ENCODE measurements at places on chromosomes 1 and 21.

DNA sequence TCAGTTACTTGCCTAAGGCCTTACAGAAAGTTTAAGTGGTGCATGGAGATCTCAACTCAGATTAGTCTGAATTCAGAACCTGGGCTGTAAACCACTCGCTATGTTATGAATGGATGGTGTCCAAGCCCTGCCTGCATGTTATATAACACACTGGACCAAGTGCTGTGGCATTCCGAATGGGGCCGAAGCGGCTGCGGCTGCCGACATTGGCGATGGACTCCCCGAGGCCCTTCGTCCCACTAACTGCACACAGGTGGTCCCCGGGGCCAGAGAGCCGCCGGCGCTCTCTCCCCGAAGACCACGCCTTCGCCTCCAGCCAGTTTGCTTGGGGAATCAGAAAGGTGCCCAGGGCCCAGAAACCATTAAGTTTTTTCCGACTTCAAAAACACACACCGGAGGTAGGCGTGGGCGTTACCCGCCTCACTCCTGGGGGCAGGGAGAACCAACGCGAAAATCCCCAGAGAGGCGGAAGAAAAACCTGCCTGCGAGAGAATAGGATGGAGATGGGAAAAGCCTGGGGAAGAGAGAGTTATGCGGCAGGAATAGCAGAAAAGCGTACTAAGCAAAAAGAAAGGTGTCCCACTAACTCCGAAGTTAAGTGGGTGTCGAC, 579 bp upstream of the TENT5C start:
- DNase-seq, result no peak

DNA sequence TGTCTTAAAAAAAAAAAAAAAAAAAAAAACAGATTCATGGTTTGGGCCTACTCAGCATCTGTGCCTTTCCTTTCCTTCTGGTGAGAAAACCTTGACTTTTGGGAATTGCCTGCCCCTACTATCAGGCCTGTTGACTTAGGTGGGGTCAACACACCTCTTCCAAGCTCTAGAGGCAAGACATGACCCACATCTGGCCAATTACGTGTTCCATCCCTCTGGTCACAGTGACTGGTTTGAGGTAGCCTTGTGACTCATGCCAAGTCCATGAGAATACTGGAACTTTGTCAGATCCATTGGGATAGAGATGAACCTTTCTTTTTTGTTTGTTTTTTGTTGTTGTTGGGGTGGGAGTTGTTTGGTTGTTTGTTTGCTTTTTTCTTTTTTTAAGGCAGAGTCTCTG, 37.3 kb upstream of the KHDRBS1 start:
- no peak for DNase-seq

- DNase-seq, result no peak
Observed at GRCh38 chr1:183304440-183305107, 113.6 kb downstream of the NMNAT2 start.

DNA sequence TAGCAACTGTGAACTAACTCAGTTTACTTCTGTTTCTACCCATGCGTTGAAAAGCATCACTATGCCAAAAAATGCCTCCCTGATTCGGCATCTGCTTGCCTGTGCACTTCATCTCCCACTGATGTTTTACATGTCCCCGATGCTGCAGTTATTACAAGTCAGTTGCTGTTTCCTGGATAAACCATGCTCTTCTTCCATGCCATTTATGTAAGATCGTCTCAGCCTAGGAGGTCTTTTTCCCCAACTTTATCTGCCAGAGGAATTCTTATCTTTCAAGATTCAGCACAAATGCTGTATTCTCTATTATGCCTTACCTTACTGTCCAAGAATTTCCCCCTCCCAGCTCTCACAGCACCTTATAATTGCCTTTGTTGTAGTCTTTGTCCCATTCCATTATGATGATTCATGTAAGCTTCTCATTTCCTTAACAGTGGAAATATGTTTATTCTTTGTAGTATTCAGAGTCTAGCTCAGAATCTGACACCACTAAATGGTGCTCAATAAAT, 30.0 kb downstream of the PRKACB start:
- DNase-seq, result no peak

DNA sequence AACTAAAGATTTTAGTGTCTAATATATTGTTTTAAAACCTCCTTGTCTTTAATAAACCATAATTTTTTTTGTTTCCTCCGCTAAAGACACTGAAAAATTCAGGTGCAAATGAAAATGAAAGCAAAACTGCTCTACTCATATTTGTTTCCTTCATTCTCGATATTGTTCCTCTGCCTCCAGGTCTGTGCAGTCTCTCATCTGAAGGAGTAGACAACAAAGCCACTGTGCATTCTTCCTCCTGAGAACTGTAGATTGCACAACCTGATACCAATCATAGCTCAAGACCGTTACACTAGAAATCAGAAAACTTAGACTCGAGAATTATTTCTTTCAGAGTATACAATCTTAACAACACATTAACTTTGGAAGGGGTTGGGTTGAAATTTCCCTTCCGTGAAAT, 373.1 kb upstream of the CXADR start:
- DNase-seq, result no peak
